ENCODE measurements at places on chromosomes 5 and 9. TPM values are rescaled to one million over a fixed set of nuclear protein-coding genes. Genes with fewer than 3 reads are reported as not detected.
A peak's percentile ranks its signal among the peaks of the same experiment; 100 is the strongest.

DNA sequence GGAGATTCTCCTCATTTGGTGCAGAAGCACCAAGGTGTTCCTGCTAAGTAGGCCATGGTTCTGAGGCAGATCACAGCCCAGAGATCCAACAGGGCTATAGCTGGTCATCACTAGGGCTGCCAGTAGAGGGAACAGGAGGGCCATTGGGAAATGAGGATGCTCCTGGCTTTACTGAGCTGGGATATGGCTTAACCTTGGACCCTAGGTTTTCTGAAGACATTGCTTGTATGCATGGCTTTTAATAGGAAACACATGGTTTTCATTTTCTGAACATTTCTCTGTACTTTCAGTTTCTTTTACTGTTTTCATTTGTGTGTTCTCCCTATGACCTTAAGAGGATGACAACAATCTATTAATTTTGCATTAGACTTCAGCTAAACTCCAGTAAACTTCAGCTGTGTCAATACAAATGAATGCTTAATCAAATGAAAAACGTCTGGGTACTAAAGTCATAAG, at the start of gene IFNW1:
Gene IFNW1, minus strand, starts transcription at position 406 of the 456 bp plus-strand sequence. Its CDS starts 262 bp downstream, at position 144.
- no peaks in the 10 kb centered on the region for H3K36me3 ChIP-seq
- no peak within 1 kb of the TSS for H3K27ac ChIP-seq
- H3K4me3 ChIP-seq, result no peak within 1 kb of the TSS
- no peaks in the 10 kb centered on the region for H3K4me1 ChIP-seq

DNA sequence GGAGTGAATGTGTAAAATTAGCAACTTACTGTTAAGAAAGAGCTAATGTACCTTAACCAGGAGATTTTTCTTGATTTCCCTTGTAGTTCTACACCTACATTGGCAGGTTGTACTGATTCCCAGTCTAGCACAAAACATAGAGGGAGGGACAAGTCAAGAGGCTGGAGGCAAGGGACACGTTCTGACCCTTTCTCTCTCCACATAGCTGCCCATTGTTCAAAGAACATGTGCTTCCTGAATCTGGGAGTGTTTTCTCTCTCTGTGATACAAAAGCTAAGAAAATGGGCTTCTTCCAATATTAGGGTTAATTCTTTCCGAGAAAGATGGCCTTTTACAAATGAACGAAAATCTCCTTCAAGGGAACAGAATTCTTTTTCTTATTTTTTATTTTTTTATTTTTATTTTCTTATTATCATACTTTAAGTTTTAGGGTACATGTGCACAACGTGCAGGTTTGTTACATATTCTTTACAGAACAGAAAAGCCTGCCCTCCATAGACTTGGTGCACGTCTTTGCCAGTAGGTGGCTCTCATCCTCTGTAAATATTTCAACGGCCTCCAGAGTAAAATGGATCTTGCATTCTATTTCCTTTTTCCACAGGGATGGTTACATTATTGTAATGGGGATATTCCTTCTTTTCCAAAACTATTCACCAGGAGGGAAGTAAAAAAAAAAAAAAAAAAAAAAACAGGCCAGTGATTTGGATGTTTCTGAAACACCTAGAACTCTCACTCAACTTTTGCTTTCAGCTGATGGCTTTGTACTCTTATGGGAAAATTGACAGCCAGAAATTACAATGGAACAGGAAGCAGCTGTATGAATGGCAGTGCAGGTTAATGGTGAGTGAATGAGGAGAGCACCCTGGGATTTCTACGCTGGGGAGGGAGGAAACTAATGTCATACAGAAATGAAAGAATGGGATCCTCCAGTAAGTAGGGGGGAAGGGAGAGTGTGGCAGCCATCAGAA, 13.1 kb upstream of the IFNA5 start:
- H3K36me3 ChIP-seq, result peaks cover 23% of the 10 kb centered on the region
- H3K4me3 ChIP-seq, result no peak overlapping the region
- no peak for DNase-seq
- peaks cover 16% of the 10 kb centered on the region for H3K4me1 ChIP-seq

GRCh38 chr9:84857211-84857610, 187.7 kb downstream of the NTRK2 start:
- peaks cover 30% of the 10 kb centered on the region for H3K4me1 ChIP-seq
- no peaks in the 10 kb centered on the region for H3K36me3 ChIP-seq
- DNase-seq, result no peak
- no peaks in the 10 kb centered on the region for H3K27me3 ChIP-seq

DNA sequence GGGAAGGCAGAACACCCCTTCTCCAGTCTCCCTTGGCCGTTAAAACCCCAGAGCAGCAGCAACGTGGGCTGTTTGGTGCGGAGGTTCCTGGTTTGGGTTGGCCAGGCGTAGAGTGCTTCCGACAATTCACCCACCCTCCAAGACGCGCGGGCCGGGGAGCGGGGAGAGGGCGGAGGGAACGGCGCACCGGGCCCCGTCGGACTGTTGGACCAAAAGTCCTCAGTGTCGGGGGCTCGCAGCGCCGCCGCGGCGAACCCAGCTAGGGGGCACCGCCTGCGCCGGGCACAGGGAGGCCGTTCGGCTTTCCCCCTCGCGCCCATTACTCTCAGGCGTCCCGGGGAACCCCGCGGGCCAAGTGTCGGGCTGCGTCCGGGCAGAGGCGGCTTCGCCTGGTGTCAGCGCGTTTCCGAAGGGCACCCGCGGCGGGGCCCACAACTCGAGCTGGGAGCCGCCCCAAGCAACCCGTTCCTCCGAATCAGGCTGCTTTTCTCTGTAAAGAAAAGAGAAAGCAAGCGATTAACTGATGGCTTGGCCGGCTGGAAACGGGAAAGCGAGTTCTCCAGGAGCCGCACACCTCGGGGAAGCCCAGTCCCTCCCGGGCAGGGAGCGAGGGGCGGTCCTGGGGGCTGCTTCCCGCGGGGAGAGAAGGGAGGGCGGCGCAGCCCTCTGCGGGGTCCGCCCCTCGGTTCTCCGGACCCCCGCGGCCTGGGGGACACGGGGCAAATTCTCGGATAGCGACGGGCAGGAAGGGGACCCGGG, 145.5 kb downstream of the ERCC6L2 start:
- peaks cover 7% of the 10 kb centered on the region for H3K36me3 ChIP-seq
- peak overlapping the region; percentile 84 for H3K27ac ChIP-seq
- peak overlapping the region; percentile 63 for H3K4me3 ChIP-seq
- H3K27me3 ChIP-seq, result no peaks in the 10 kb centered on the region

GRCh38 chr9:122498883-122499288, 11.7 kb upstream of the OR1J2 start:
- H3K4me3 ChIP-seq, result no peak overlapping the region
- no peak overlapping the region for H3K27ac ChIP-seq
- DNase-seq, result no peak
- no peaks in the 10 kb centered on the region for H3K27me3 ChIP-seq

GRCh38 chr5:77928776-77929300, 152.7 kb upstream of the TBCA start:
- H3K27me3 ChIP-seq, result no peaks in the 10 kb centered on the region
- H3K36me3 ChIP-seq, result no peaks in the 10 kb centered on the region
- no peaks in the 10 kb centered on the region for H3K4me1 ChIP-seq
- DNase-seq, result no peak
- H3K27ac ChIP-seq, result no peak overlapping the region
- no peak overlapping the region for H3K4me3 ChIP-seq

GRCh38 chr5:369151-369868, 47.8 kb downstream of the AHRR start:
- H3K27me3 ChIP-seq, result peaks cover 4% of the 10 kb centered on the region
- DNase-seq, result peak; percentile 91
- no peaks in the 10 kb centered on the region for H3K36me3 ChIP-seq
- no peak overlapping the region for H3K27ac ChIP-seq

DNA sequence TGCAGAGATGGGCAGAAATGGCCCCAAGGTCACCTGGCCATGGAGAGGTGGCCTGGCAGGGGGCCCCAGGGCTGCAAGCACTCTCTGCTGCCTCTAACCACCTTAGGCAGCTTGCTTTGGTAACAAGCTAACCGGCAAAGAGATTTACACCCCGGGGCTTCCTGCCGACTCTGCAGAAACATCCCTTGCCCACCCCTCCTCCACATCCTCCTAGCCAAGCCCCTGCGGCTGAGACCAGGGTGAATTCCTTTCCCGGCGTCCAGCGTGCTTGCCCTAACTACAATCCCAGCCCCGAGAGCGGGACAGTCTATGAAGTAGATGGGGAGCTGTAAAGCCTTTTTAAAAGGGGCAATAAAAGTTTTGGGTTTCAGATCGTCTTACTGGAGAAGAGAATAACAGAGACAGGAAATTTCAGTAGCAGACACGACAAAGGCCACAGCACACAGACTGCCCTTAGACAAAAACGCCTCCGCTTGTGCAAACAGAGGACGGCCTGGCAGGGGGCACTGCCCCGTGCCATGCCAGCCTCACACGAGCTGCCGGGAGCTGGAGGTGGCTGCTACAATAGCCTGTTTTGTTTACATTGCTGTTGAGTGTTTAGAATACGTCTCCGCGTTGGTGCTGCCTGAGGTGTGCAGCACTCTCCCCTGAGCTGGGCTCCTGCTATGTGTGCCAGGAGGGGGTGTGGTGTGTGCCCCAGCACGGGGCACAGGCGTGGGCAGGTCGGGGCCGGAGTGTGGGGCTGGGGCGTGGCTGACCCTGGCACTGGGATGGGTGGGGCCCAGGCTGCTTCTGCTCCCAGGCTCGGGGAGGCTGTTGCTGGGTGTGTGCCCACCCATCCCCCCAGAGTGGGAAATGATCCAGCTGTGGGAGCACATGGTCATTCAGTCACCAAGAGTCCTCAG, 15.3 kb downstream of the MYMK start:
- no peak overlapping the region for H3K27ac ChIP-seq
- no peak for DNase-seq
- H3K4me3 ChIP-seq, result no peak overlapping the region
- H3K4me1 ChIP-seq, result peaks cover 44% of the 10 kb centered on the region
- H3K27me3 ChIP-seq, result peaks cover 62% of the 10 kb centered on the region
- H3K36me3 ChIP-seq, result no peaks in the 10 kb centered on the region

Gene SPATA31C1
- total RNA-seq, result not detected

Gene IRGM
- not detected for total RNA-seq

DNA sequence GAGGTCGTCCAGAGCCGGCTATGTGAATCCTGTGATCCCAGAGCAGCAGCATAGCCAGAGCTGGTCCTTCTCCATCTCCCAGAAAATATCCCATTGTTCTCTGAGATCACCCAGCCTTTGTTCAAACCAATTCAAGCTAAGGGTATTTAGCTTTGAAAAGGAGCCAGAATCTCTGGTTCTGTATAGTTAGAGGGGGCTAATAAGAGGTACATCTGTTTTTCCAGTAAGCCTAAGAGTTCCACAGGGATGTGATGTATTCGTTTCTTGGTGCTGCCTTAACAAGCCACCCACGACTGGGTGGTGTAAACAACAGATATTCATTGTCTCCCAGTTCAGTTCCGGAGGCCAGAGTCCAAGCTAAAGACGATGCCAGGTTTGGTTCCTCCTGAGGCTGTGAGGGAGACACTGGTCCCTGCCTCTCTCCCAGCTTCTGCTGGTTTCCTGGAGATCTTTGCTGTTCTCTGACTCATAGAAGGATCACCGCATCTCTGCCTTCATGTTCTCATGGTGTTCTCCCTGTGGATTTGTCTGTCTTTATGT, 344.8 kb downstream of the MTRR start:
- H3K27ac ChIP-seq, result no peak overlapping the region
- no peak for DNase-seq

GRCh38 chr5:154868702-154869101, 10.3 kb downstream of the CNOT8 start:
- H3K4me1 ChIP-seq, result peaks cover 6% of the 10 kb centered on the region
- no peak overlapping the region for H3K27ac ChIP-seq
- H3K27me3 ChIP-seq, result no peaks in the 10 kb centered on the region
- peaks cover 72% of the 10 kb centered on the region for H3K36me3 ChIP-seq
- DNase-seq, result no peak

GRCh38 chr9:84671586-84672521, 2.3 kb downstream of the NTRK2 start:
- no peak overlapping the region for H3K27ac ChIP-seq
- no peak overlapping the region for H3K4me3 ChIP-seq
- H3K36me3 ChIP-seq, result no peaks in the 10 kb centered on the region
- DNase-seq, result no peak
- peaks cover 34% of the 10 kb centered on the region for H3K4me1 ChIP-seq

Gene IRX1
- total RNA-seq, result not detected

DNA sequence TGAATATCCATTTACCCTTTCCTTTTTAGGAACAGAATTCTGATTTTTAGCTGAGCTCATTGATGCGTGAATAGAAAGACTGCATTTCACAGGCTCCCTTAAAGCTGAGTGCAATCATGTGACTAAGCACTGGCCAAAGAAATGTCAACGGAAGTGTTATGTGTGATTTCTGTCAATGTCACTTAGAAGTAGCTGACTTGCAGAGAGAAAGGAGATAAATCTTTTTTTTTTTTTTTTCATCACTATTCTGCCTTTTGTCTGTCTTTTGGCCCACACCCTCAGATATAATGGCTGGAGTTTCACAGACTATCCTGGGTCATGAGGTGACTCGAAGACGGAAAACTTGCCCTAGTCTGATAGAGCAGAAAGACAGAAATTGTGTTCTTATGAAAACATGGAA, 39.3 kb upstream of the SLC27A6 start:
- no peaks in the 10 kb centered on the region for H3K4me1 ChIP-seq
- no peak overlapping the region for H3K4me3 ChIP-seq
- no peaks in the 10 kb centered on the region for H3K36me3 ChIP-seq
- no peak for DNase-seq
- H3K27me3 ChIP-seq, result no peaks in the 10 kb centered on the region
- no peak overlapping the region for H3K27ac ChIP-seq

Gene ARID3C
- total RNA-seq, result not detected

Gene CAVIN4
- total RNA-seq, result 0.33 TPM

- H3K27ac ChIP-seq, result no peak overlapping the region
- H3K36me3 ChIP-seq, result no peaks in the 10 kb centered on the region
- H3K4me1 ChIP-seq, result no peaks in the 10 kb centered on the region
- DNase-seq, result no peak
- H3K27me3 ChIP-seq, result no peaks in the 10 kb centered on the region
- no peak overlapping the region for H3K4me3 ChIP-seq
These were observed 514.1 kb upstream of the MEF2C start for GRCh38 chr5:89397096-89397495.

Gene INSL6
- total RNA-seq, result not detected

- no peaks in the 10 kb centered on the region for H3K27me3 ChIP-seq
- no peak overlapping the region for H3K27ac ChIP-seq
- H3K4me1 ChIP-seq, result peaks cover 16% of the 10 kb centered on the region
These were observed 556.9 kb downstream of the PTPRD start for GRCh38 chr9:10055886-10056395.

- H3K36me3 ChIP-seq, result no peaks in the 10 kb centered on the region
- peaks cover 63% of the 10 kb centered on the region for H3K4me1 ChIP-seq
- peaks cover 33% of the 10 kb centered on the region for H3K27me3 ChIP-seq
- H3K27ac ChIP-seq, result no peak overlapping the region
- no peak for DNase-seq
These were observed 1.4 kb downstream of the HAND1 start for GRCh38 chr5:154476354-154477205.

- no peak overlapping the region for H3K4me3 ChIP-seq
- H3K27ac ChIP-seq, result peak overlapping the region; percentile 88
- no peaks in the 10 kb centered on the region for H3K27me3 ChIP-seq
These were observed 53.9 kb downstream of the ROR2 start for GRCh38 chr9:91896097-91896496.

Gene SHC3
- total RNA-seq, result 4.0 TPM

All from esophagus muscularis mucosa (tissue), 4 donors.